Gastrocnemius medialis (tissue), 4 donors: ENCODE measurements at places on chromosomes 2 and 18. TPM values are rescaled to one million over a fixed set of nuclear protein-coding genes. Genes with fewer than 3 reads are reported as not detected.
A peak's percentile ranks its signal among the peaks of the same experiment; 100 is the strongest.

- no peaks in the 10 kb centered on the region for H3K27me3 ChIP-seq
- no peaks in the 10 kb centered on the region for H3K36me3 ChIP-seq
- H3K27ac ChIP-seq: peak overlapping the region; percentile 81
- no peak for DNase-seq
- peaks cover 56% of the 10 kb centered on the region for H3K4me1 ChIP-seq
- H3K4me3 ChIP-seq: peak overlapping the region; percentile 51
Observed at GRCh38 chr2:54559006-54559445, 102.9 kb downstream of the SPTBN1 start.

- H3K27ac ChIP-seq: no peak overlapping the region
- peak; percentile 71 for DNase-seq
- H3K4me1 ChIP-seq: no peaks in the 10 kb centered on the region
- H3K27me3 ChIP-seq: no peaks in the 10 kb centered on the region
- H3K4me3 ChIP-seq: no peak overlapping the region
- H3K36me3 ChIP-seq: no peaks in the 10 kb centered on the region
Observed at GRCh38 chr2:25951071-25951547, 31.2 kb downstream of the KIF3C start.

DNA sequence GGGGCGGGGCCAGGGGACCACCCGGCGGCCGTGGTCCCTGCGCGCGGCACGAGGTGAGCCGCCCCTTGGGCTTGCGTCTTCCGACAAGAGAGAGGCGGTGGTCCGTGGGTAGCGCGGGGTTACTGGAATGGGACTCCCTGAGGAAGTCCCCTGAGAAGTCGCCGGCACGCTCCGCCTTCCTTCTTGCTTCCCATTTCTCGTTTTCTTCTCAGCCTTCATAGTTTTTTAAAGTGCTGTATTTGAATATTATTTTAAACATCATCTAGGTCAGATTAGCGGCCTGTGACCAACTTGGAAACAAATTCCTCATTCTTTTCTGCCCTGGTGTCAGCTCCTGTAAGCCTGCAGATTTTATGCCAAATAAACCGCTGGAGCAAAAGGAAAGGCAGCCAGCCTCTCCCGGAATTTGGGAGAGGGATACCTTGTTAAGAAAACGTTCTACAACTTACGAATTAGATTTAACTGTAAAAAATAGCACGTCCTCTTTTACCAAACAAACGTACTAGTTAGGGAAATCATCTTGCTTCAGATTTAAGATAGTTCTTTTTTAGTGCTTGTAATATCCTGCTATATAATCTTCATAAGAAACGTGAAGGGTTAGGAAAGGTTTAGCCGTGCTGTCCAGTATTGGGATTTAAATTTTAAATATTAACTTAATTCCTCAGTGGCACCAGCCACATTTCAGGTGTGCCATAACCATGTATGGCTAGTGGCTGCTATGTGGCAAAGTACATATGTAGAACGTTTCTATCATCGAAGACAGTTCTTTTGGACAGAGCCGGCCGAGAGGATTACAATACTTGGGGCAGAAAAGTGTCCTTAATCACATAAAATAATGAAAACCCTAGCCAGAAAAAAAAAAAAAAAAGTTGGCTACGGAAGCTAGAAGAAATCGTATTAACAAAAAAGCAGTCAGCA is 628 bp upstream of the PTPN2 start:
- H3K27me3 ChIP-seq: no peaks in the 10 kb centered on the region
- H3K4me3 ChIP-seq: peak overlapping the region; percentile 74
- no peaks in the 10 kb centered on the region for H3K36me3 ChIP-seq
- H3K27ac ChIP-seq: peak overlapping the region; percentile 92
- DNase-seq: no peak

DNA sequence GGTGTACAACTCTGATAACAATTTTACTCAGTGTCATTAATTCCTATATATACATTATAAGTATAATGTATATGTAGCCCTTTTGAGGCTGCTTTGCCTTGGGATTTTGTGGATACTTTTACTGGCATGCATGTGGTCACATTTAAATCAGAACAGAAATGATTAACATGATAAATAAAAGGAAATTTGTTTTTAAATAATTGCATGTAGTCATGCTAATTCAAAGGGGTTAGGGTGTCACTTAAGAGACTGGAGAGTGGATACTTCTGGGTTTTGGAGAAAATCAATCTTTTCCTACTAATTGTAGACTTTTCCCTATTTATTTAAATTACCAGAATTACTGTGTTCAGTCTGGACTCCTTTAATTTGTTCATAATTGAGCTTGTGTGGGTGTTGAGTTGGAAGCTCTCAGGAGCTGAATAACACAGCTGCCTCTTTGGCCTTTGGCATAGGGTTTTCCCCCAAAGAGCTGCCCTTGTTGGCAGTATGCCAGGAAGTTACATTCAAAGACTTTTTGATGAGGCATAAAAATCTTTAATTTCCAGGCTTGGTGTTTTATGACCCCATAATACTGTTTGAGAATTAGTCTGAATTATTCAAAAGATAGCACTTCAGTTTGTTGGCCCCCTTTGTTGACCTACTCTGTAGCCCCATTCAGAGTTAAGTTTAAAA is 484.7 kb upstream of the NRP2 start:
- H3K36me3 ChIP-seq: no peaks in the 10 kb centered on the region
- DNase-seq: no peak
- H3K4me1 ChIP-seq: no peaks in the 10 kb centered on the region
- no peak overlapping the region for H3K4me3 ChIP-seq
- no peaks in the 10 kb centered on the region for H3K27me3 ChIP-seq
- no peak overlapping the region for H3K27ac ChIP-seq

DNA sequence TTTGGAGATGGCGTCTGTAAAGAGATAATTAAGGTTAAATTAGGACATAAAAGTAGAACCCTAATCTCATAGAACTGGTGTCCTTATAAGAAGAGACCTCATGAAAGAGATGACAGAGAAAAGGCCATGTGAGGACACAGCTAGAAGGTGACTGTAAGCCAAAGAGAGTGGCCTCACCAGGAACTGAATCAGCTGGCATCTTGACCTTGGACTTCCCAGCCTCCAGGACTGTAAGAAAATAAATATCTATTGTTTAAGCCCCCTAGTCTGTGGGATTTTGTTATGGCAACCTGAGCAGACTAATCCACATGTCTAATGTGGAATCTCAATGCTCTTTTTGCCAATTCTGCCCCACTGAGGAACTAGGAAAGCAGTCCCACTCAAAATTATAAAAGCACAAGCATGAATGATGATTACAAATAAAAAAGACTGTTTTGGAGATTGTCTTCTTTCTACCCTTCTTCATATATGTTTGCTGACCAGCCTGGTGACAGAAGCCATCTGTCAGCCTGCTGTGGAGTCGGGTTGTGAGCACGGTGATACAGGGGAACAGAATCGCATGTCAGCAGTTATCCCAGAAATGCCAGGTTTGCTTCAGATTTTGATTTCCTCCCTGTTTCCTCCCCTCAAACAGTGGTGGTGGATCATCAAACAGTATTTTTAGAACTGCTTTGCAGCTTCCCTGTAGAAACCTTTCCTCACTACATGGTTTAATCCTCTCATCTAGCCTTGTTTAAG is 54.2 kb downstream of the INPP4A start:
- peaks cover 43% of the 10 kb centered on the region for H3K4me1 ChIP-seq
- no peak for DNase-seq
- no peak overlapping the region for H3K27ac ChIP-seq
- no peaks in the 10 kb centered on the region for H3K36me3 ChIP-seq
- no peak overlapping the region for H3K4me3 ChIP-seq
- H3K27me3 ChIP-seq: no peaks in the 10 kb centered on the region

GRCh38 chr2:20698916-20699613 is 32.1 kb downstream of the GDF7 start:
- H3K36me3 ChIP-seq: no peaks in the 10 kb centered on the region
- no peak for DNase-seq
- no peaks in the 10 kb centered on the region for H3K27me3 ChIP-seq
- no peak overlapping the region for H3K27ac ChIP-seq

DNA sequence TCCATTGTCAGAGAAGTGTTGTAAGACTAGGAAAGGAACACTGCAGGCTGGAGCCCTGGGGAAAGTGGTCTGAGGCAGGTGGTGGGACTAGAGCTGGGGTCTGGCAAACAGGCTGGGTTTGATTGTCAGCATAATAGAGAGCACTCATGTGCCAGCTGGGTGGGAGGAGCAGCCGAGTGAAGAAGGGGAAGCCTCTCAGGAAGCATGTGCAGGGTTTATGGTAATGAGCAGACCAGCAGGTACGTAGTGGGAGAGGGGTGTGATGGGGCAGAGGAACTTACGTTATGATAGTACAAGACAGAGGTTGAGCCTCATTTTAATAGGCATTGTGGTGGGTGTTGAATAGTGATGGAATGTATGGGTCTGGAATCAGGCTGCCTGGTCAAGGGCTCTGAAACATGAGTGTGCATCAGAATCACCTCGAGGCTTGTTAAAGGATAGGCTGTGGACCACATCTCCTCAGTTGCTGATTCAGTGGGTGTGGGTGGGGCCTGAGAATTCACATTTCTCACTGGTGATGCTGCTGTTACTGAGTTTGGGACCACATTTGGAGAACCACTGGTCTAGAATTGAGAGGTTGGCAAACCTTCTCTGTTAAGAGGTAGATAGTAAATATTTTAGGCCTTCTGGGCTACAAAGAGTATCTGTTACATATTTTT is 1.7 kb upstream of the MGAT5 start:
- no peak for DNase-seq
- H3K36me3 ChIP-seq: no peaks in the 10 kb centered on the region
- H3K4me3 ChIP-seq: no peak overlapping the region
- H3K27ac ChIP-seq: no peak overlapping the region
- no peaks in the 10 kb centered on the region for H3K27me3 ChIP-seq

- no peak overlapping the region for H3K27ac ChIP-seq
- H3K4me3 ChIP-seq: no peak overlapping the region
- peaks cover 10% of the 10 kb centered on the region for H3K4me1 ChIP-seq
- no peak for DNase-seq
- H3K27me3 ChIP-seq: no peaks in the 10 kb centered on the region
Observed at GRCh38 chr2:200066417-200066816, 111.0 kb downstream of the MAIP1 start.

- no peak for DNase-seq
- no peak overlapping the region for H3K4me3 ChIP-seq
- no peaks in the 10 kb centered on the region for H3K36me3 ChIP-seq
- no peaks in the 10 kb centered on the region for H3K27me3 ChIP-seq
- H3K27ac ChIP-seq: no peak overlapping the region
- no peaks in the 10 kb centered on the region for H3K4me1 ChIP-seq
Observed at GRCh38 chr18:76963936-76964335, 141.6 kb downstream of the ZNF236 start.

The DCC gene
- not detected for total RNA-seq

The FBXO15 gene
- not detected for total RNA-seq

The L3MBTL4 gene
- total RNA-seq: 3.8 TPM

The SLC9A2 gene
- 6.2 TPM for total RNA-seq
